ENCODE measurements at places on chromosomes 11 and 22. TPM values are rescaled to one million over a fixed set of nuclear protein-coding genes. Genes with fewer than 3 reads are reported as not detected.
A peak's percentile ranks its signal among the peaks of the same experiment; 100 is the strongest.

MMP12 gene
- total RNA-seq: 11.7 TPM

CKAP5 gene
- 105 TPM for total RNA-seq

- DNase-seq: no peak
These were observed 109.9 kb downstream of the MICAL3 start for GRCh38 chr22:17914474-17914873.

GRCh38 chr11:123100379-123101085 is 38.6 kb upstream of the HSPA8 start:
- no peak for DNase-seq

DNA sequence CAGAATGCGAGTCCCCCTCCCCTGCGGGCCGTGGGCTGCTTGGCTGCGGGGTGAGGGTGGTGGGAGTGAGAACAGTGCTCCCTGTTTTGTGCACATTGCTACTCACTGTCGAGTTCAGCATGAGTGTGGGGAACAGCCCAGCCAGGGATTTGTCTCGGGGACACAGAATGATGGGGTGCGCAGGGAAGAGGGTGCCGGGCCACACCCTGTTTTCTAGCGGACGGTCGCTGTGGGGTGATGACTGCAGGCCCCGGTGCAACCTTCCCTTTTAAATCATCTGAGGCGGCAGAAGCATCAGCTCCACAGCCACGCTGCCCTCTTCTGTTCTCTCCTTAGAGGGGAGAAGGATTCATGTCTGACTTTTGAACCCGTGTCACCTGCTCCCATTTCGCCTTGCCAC is 1051.2 kb downstream of the TBC1D22A start:
- DNase-seq: no peak

GRCh38 chr11:76680518-76681425 is 10.2 kb upstream of the LRRC32 start:
- peak; percentile 83 for DNase-seq

DNA sequence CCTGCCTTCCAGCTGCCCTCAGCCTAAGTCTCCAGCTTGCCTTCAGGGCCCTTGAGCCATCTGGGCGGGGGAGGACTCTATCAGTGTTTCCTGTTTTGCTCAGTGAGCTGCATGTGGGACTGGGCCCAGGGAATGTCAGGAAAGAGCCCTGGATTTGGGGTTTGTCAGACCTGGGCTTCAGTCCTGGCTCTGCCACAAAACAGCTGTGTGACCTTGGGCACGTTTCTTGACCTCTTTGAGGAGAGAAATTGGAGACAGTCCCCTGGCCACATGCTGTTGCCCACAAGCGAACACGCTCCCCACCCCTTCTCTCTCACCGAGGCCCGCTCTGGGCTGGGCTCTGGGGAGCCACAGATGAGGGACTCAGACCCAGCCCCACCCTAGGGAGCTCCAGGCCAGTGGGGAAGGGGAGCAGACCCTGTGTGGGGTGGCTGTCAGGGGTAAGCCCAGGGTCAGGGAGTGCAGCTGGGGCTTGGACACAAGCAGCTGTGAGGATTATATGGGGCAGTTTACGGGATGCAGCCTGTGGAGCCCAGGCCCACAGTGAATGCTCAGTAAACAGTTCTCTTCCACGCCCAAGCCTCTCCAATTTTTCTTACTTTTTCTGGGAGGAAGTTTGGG is 12.3 kb downstream of the MYO7A start:
- no peak for DNase-seq

DNA sequence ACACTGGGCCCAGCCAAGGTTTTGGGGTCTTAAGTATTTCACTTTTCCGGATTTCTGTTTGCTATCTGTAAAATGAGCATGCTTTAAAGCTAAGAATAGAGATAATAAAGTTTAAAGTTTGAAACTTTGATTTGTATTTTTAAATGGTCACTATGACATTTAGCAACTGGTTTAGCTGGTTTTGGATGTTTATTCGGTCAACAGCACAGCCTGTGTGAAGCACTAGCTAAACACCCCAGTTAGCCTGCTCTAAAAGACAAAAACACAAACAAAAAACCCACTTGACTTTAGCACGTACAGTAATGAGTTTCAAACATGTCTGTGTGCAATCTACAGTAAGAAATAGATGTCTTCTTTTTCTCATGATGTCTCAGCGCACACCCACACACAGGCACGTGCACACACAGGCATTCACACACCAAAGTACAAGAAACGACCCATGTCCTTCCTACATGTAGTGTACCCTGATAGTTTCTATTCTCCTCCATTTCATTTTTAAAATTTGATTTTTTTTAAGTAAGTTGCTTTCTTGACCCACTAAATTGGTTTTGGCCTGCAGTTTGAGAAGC is 29.4 kb downstream of the SLC1A2 start:
- DNase-seq: no peak

- no peak for DNase-seq
These were observed 131.1 kb downstream of the JRKL start for GRCh38 chr11:96520939-96521338.

All from colonic mucosa (tissue), 4 donors.